ENCODE measurements at places on chromosomes 16 and 17.

DNA sequence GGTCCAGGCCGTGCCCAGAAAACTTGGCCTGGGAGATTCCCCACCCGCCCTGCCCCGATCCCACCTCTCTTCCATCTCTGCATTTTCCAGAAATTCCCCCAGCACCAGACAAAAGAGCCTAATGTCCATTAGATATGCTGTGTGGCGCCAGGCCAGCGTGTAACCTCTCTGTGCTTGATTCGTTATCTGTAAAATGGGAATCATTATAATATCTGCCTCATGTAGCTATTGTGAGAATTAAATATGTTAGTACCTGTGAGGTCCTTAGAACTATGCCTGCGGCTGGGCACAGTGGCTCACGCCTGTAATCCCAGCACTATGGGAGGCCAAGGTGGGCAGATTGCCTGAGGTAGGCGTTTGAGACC lies 33.6 kb upstream of the IL21R start:
- DNase-seq: no peak

GRCh38 chr17:44170499-44171201 lies at the start of gene ASB16:
Gene ASB16 (plus strand): TSS chr17:44170704. CDS start chr17:44170790, 86 bp downstream.
- peak; percentile 31 for DNase-seq

GRCh38 chr16:56400458-56400857 lies 24.9 kb downstream of the AMFR start:
- DNase-seq: no peak

DNA sequence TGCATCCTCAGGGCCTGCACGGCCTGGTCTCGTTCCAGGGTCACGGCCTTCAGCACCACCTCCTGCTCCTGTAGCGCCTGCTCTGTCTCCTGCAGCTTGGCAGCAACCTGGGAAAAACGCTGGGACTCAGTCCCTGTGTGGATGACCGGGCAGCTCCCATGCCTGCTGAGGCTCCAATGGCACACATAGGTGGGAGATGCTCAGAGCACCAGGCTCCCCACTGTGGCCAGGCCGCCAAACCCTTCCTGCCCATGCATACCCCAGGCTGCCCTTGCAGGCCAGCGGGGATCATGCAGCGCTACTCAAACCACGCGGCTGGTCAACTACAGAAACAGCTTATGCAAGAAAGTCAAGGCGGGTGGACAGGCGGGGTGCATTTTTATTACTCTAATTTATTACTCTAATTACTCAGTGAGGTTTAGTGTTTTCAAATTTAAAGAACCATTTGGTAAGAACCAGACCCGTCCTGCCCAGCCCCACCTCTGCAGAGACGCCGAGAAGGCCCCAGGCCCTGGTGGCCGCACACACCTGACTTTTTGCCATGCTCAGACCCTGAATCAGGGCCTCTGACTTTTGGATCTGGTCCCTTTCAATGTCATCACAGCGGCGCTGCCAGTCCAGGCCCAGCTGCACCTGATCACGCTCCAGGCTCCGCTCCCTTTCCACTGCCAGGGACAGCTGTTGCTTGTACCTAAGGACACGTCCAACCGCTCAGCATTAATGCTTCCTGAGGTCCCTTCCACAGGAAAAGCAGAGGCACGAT lies 34.0 kb downstream of the CCDC57 start:
- DNase-seq: no peak

DNA sequence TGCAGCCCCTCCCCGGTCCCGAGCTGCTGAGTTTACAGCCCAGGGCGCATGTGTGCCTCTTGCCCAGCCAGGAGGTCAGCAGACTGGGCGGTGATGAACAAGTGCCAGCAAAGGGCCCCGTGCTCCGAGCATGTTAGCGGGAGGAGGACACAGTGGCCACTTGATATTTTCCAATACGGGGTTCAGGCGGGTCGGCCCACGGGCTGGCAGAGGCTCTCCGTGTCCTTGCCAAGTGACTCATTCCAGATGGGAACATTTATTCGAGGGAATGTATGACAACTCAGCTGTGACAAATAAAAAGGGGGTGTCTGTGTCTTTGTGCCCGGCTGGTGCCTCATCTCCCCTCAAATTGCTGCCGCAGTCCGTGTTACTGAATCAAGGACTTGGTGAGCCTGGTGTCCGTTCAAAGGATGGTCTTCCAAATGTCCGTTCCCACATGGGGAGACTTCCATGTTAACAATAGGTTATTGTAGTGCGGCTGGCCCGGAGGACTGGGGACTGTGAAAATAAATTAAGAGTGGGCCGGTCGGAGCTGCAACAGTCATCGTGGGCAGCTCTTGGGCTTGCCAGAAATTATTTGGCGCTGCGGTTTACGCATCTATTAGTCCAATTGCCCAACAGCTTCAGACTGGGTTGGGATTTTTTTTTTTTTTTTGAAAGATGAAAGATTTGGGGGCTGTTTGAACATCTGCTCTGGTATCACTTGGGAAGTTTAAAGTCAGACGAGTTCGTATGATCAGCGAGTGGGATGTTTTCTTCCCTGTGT lies 174.0 kb upstream of the CIBAR2 start:
- DNase-seq: no peak

DNA sequence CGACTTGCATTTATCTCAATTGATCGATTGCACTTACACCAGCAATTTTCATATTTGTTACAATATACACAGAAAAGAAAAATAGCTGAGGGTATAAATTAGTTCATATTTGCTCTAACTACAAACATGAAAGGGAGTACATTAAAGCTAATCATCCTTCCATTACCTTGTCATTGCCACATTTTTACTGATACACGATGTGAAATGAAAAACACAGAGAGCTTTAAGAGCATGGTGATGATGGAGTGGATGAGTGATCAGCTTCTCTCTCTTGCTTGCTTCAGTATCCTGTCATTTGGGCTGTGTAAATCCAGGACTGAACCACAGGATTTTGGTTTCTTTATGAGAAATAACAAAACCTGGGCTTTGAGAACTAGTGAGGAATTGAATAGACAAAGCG lies 1207.5 kb upstream of the GOT2 start:
- DNase-seq: no peak

DNA sequence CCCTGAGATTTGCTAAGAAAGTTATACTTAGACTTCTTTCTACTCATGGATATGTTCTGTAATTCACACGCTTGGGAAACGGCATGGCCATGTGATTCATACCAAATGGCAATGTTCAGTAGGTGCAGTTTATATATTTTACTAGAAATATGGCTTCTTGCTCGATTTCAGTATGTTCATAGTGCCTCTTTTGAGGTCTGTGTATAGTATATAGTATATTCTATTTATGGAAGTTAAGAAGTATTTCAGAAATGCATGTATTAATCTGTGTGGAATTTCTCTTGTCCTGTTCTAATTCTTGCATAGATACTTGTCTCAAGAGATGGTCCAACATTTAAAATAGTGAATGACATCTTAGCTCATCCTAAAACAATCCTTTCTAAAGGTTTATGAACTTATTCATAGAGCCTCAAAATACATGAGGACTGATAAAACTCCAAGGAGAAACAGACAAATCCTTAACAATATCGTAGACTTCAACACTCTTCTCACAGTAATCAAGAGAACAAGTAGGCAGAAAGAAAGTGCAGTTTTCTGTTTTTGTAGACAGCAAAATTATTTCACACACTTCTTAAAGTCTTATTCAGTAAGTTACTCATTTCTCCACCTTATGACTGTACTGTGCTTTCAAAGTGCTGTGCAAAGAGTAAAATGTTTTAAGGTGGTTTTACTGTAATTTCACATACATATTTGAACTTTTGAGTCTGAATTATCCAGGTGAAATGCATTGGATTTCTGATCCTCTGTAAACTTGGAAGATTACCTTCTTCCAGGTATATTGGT lies 11.1 kb downstream of the BPTF start:
- DNase-seq: no peak
